ENCODE measurements at places on chromosomes 4 and X. TPM values are rescaled to one million over a fixed set of nuclear protein-coding genes. Genes with fewer than 3 reads are reported as not detected.

The SLC34A2 gene
- total RNA-seq: 0.11 TPM

The GYG2 gene
- total RNA-seq: 0.50 TPM

The PPEF2 gene
- total RNA-seq: not detected

The SFRP2 gene
- total RNA-seq: not detected

The KDR gene
- 18.7 TPM for total RNA-seq

The GRIA3 gene
- total RNA-seq: 5.2 TPM

The MFAP3L gene
- total RNA-seq: 3.2 TPM

The PDGFRA gene
- total RNA-seq: 75.3 TPM

The L1CAM gene
- 8.3 TPM for total RNA-seq

The UGT2A1 gene
- total RNA-seq: not detected

The UGT2B17 gene
- not detected for total RNA-seq

The RAB41 gene
- total RNA-seq: not detected

The IL13RA1 gene
- 21.8 TPM for total RNA-seq

The SMAD1 gene
- total RNA-seq: 12.0 TPM

The PORCN gene
- total RNA-seq: 22.3 TPM

The MAGEA1 gene
- not detected for total RNA-seq

The DOCK11 gene
- 6.4 TPM for total RNA-seq

The OCIAD2 gene
- 15.6 TPM for total RNA-seq

The CRMP1 gene
- 0.91 TPM for total RNA-seq

The GPC3 gene
- total RNA-seq: 6.7 TPM

The H2BW2 gene
- total RNA-seq: not detected

The GUCY2F gene
- not detected for total RNA-seq

The GPC4 gene
- total RNA-seq: 6.1 TPM

The GPR34 gene
- 10.1 TPM for total RNA-seq

The FAM184B gene
- total RNA-seq: not detected

The APOO gene
- total RNA-seq: 80.9 TPM
